ENCODE measurements at places on chromosomes 6 and 20.

DNA sequence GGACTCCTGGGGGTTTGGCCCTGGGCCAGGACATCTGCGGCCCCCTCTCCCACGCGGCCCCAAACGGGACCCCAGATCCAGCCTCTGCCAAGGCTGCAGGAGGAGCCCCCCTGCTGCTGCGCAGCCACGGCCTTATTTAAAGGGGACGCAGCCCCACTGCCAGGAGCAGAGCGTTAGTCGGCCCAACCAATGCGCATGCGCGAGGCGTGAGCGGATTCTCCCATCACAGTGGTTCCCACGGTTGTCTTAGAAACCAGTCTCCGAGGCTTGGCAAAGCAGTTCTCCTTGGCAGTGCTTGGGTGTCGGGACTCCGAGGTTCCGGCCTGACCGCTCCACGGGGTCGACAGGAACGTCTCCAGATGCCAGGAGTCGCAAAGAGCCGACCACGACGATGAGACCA lies 288.3 kb upstream of the ZNF337 start:
- DNase-seq = no peak

DNA sequence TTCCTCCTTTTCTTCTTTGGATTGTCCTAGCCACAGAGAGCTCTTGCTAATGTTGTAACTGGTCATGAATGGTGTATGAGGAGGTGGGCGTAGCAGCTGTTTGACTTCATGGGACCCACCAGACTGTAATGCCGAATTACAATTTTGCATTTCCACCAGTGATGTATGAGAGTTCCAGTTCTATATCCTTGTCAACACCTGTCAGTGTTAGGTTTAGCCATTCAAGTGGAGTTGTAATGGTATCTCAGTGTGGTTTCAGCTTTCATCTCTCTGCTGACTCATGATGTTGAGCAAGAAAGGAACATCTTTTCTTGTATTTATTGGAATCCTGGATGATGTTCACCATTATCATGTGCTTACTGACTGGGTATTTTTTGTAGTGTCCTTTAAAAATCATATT lies 5.1 kb downstream of the IGF2R start:
- no peak for DNase-seq

DNA sequence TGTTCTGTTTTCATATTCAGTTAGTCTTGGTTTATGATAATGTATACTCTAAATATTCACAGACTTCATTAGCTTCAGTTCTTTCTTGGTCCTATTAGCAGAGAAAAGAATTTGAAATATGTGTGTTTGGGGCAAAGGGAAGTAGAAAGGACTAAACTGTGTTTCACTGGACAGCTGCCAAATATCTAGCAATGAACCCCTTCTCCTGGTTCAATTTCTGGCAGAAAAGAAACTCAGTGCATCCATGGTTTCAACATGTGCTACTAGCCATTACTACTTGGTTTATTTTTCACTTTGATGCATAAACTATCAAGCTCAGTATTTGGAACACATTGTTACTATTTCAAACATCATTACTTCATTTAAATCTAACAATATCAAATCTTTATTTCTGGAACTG lies 43.6 kb downstream of the FBXL4 start:
- DNase-seq = no peak

DNA sequence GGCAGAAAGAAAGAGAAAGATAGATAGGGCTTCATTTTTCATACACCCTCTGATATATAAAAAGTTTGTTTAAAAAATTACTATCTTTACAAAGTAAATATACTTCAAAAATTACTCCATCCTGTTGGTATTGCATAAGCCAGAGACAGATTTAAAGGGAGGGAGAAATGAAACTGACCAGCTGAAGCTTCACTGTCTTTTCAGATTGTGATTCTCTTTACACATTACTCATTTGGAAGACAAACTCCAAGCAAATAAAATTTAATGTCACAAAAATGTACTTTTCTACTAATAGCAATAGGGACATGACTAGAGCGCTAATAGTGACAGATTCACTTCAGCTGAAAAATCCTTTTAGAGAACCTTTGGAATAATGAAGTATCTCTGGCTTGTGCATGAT lies 38.6 kb upstream of the MARCKS start:
- no peak for DNase-seq

GRCh38 chr20:48826069-48826468 lies 1.7 kb downstream of the PREX1 start:
- no peak for DNase-seq

DNA sequence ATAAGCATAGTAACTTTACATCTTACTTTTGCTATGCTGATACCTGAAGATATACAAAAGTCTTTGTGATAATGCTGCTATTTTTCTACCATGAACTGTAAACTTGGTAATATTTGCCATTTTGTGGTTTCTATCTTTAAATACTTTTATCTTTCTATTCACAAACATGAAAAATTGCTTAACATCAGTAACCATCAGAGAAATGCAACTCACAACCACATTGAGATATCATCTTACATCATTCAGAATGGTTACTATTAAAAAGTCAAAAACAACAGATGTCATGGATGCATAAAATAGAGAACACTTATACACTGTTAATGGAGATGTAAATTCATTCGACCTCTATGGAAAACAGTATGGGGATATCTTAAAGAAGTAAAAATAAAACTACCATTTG lies 112.0 kb downstream of the TRDN start:
- no peak for DNase-seq

DNA sequence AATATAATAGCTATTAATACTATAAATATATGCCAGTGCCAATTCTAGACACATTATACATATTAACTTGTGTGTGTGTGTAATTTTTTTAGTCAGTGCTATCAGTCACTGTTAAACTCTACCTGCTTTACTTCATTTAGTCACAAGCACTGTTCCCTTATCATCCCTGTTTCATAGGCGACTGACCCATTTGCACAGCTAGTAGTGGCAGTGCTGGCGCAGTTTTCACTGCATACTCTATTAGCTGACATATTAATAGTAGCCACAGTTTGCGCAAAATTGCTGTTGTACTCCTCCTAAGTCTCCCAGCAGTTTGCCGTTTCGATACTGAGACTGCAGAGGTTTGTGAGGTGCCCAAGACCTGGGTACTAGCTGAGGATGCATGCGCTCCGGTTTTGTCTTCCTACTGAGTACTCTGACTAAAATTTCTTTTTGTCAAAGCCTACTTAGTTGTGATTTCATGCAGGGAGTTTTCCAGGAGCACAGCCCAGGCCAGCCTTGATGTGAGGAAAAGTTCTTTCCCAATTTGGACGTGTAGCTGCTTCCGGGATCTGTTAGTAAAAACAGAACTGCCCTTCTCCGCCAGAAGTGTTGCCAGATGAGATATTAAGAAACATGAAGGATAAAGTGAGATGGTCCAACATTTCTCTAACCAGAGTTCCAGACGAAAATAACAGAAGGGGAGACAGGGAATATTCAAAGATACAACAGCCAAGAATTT lies 5.6 kb downstream of the BAG2 start:
- DNase-seq = no peak

Data from GM10248 (cell line).